ENCODE measurements at places on chromosomes 7 and 10.
A peak's percentile ranks its signal among the peaks of the same experiment; 100 is the strongest.

DNA sequence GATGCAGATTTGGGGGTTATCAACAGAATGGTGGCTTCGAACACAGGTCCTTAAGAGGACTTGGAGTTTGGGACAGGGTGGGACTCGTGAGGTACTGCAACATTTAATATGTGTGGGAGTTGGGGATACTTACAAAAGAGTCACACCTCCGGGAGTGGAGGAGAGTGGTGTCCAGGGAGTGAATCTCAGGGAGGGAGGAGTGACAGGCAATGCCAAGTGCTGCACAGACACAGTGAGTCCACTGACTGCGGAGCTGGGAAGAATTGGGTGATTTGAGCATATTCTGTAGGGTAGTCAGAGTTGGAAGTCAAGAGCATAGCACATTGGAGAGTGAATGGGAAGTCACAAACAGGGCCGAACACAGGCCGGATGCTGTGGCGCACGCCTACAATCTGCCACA, 5.1 kb downstream of the UBE3C start:
- H3K27me3 ChIP-seq, result no peaks in the 10 kb centered on the region
- peaks cover 59% of the 10 kb centered on the region for H3K36me3 ChIP-seq
- H3K4me1 ChIP-seq, result peaks cover 88% of the 10 kb centered on the region
- peak overlapping the region; percentile 47 for H3K4me3 ChIP-seq
- H3K27ac ChIP-seq, result no peak overlapping the region

DNA sequence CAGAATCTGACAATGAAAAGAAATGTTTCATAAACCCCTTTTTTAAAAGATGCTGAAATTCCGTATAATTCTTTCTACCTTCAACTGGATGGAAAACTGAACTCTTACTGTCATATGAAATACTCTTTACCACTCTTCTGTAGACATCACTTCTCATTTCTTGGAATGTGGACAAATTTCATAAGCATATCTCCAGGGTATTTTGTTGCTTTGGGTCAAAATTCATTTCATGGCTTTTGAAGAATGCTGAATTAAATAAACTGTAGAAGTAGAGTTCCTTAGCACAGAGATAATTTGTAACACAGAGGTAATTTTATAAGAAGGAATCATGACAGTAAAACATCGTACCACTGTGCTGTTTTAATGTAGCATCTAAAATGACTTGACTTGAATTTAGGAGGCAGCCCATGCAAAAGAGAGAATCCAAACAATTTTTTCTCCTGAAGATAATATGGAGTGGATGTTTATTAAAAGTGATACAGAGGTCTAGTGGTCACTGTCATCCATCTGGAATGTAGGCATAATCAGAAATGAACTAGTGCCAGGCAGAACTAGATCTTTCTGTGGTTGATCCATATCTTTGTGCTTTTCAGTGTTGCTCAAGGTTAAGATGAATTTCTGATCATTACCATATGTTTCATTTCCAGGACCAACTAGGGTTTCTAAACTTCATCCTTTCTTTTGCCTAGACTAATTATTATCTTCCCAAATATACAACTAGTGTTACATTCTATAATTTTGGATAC, 492.0 kb downstream of the KIF20B start:
- no peaks in the 10 kb centered on the region for H3K4me1 ChIP-seq
- peaks cover 8% of the 10 kb centered on the region for H3K27me3 ChIP-seq
- H3K4me3 ChIP-seq, result no peak overlapping the region
- no peak for DNase-seq

- peaks cover 12% of the 10 kb centered on the region for H3K4me1 ChIP-seq
- H3K4me3 ChIP-seq, result no peak overlapping the region
- no peak for DNase-seq
- no peak overlapping the region for H3K27ac ChIP-seq
- no peaks in the 10 kb centered on the region for H3K36me3 ChIP-seq
Measured at GRCh38 chr10:49179699-49180443, 8.3 kb downstream of the TMEM273 start.

GRCh38 chr7:91288208-91288824, 24.1 kb downstream of the FZD1 start:
- H3K36me3 ChIP-seq, result no peaks in the 10 kb centered on the region
- no peak overlapping the region for H3K27ac ChIP-seq
- peaks cover 3% of the 10 kb centered on the region for H3K27me3 ChIP-seq
- H3K4me1 ChIP-seq, result no peaks in the 10 kb centered on the region
- DNase-seq, result no peak

DNA sequence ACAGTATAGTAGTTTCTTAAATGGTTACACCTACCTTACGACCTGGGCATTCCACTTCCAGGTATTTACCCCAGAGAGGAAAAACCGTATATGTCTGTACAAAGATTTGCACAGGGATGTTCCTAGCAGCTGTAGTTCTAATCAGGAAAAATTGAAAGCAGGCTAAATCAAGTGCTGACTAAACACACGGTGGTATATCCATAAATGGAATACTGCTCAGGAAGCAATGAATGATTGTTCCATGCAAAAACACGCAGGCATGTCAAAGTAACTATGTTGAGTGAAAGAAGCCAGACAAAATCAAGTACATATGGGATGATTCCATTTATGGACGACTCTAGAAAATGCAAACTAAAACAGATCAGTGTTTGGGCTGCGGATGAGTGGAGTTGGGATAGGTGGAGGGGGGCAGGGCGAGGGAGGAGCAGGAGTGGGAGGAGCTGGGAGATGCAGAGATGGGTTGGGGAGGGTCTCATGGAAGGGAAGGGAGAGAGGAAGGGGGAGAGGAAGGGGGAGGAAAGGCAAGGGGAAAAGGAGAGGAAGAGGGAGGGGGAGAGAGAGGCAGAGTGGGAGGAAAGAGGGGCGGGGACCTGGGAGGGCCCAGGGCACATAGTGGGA, 484 bp upstream of the MSRB2 start:
- peak; percentile 5 for DNase-seq
- no peaks in the 10 kb centered on the region for H3K27me3 ChIP-seq
- H3K27ac ChIP-seq, result peak overlapping the region; percentile 87
- H3K4me3 ChIP-seq, result peak overlapping the region; percentile 89

DNA sequence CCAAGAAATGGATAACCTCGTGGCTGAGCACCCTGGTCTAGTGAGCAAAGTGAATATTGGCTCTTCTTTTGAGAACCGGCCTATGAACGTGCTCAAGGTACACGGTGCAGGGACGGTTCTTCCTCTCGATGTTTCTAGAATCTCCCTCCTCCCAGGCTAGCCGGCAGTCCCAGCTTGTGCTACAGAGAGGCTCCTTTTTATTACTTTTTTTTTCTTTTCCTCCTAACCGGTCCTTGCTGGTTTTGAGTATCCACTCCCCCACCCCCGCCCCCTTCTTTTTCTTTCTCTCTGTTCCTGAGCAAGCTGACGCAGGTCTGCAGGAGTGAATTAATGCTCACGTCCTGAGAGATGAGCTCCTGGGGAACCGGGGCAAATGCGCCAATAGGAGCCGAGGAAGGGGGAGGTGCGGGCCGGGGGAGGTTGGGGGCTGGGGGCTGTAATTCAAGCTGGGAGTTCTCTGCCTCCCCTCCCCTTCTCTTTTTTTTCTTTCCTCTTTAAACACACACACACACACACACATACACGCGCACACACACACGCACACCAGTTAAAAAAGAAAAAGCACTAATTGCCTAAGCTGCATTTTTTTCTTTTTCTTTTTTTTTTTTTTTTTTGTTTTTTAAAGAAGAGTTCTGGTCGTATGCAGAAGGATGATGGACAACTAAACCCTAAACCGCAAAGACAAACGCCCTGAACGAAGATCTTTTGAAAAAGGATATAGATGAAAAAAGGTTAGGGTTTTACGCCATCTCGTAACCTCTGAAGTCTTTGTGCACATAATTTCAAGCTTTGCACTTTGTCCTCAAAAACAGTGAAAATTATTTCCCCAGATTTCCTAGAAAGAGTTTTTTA, 6.6 kb downstream of the CPA2 start:
- DNase-seq, result peak; percentile 44
- peaks cover 3% of the 10 kb centered on the region for H3K4me1 ChIP-seq
- H3K4me3 ChIP-seq, result peak overlapping the region; percentile 84
- H3K27me3 ChIP-seq, result no peaks in the 10 kb centered on the region

- H3K27me3 ChIP-seq, result no peaks in the 10 kb centered on the region
- DNase-seq, result no peak
- no peaks in the 10 kb centered on the region for H3K4me1 ChIP-seq
- no peaks in the 10 kb centered on the region for H3K36me3 ChIP-seq
Measured at GRCh38 chr7:119254742-119255141, 1018.2 kb upstream of the KCND2 start.

- peaks cover 1% of the 10 kb centered on the region for H3K36me3 ChIP-seq
- DNase-seq, result no peak
- H3K27me3 ChIP-seq, result peaks cover 1% of the 10 kb centered on the region
- H3K27ac ChIP-seq, result no peak overlapping the region
- H3K4me1 ChIP-seq, result no peaks in the 10 kb centered on the region
Measured at GRCh38 chr7:18361756-18362155, 133.8 kb upstream of the HDAC9 start.

GRCh38 chr10:23189024-23189423, 3.1 kb upstream of the PTF1A start:
- H3K4me3 ChIP-seq, result no peak overlapping the region
- no peak for DNase-seq
